Large intestine (tissue), 12 donors: ENCODE measurements at places on chromosomes 4 and X.

GRCh38 chr4:20078644-20079043 is 173.1 kb upstream of the SLIT2 start:
- no peak overlapping the region for H3K27ac ChIP-seq
- H3K4me1 ChIP-seq, result no peaks in the 10 kb centered on the region
- no peaks in the 10 kb centered on the region for H3K36me3 ChIP-seq
- no peak for DNase-seq
- no peak overlapping the region for H3K4me3 ChIP-seq
- no peaks in the 10 kb centered on the region for H3K27me3 ChIP-seq

GRCh38 chr4:150582146-150582872 is at the start of gene MAB21L2:
Gene MAB21L2 (plus strand): TSS chr4:150582151. CDS start chr4:150583030, 879 bp downstream.
- H3K4me3 ChIP-seq, result peak within 1 kb of the TSS; percentile 61
- peaks cover 18% of the 10 kb centered on the region for H3K36me3 ChIP-seq
- H3K27ac ChIP-seq, result peak within 1 kb of the TSS; percentile 79
- no peak for DNase-seq

DNA sequence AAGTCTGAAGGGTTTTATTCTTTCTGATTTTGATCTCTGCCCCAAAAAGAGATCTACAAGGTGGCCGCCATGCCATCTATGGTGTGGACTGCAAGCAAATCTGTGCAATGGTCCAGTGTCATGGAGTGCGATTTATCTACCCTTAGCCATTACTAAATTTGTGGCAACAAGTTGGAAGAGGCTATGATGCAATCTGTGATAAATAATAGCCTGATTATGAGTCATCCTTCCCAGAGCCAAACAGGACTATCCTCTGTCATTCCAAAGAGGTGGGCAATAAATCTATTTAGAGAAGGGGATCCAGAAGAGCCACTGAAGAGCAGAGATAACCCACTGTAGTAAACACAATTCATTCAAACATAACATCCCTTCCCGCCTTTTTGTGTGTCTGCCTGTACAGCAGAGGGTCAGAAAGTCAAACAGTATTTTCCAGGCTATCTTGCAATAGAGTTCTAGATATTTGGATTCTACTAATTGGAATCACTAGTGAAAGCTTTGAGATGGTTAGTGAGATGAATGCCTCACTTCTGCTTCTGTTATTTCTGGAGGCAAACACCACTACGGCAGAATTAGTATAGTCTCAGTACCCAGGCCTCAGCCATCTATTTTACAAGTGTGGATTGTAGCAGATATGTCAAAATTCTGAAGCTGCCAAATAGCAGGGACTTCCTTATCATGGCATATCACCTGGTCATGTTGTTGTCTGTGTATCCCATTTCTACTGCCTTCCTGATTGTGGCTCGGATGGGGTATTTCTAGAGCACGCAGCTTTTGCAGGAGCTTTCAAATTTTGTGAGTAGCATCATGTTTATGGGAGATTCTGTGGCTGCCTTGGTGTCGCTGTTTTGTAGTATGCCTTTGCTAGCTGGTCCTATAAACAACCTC is 192.0 kb downstream of the SMIM20 start:
- no peaks in the 10 kb centered on the region for H3K27me3 ChIP-seq
- H3K4me3 ChIP-seq, result no peak overlapping the region

- no peak overlapping the region for H3K27ac ChIP-seq
- H3K4me1 ChIP-seq, result no peaks in the 10 kb centered on the region
- DNase-seq, result no peak
- no peak overlapping the region for H3K4me3 ChIP-seq
- H3K36me3 ChIP-seq, result no peaks in the 10 kb centered on the region
These were observed 1516.4 kb upstream of the PABPC4L start for GRCh38 chr4:135718019-135718418.

GRCh38 chr4:161714931-161715330 is 448.9 kb downstream of the FSTL5 start:
- no peaks in the 10 kb centered on the region for H3K4me1 ChIP-seq
- H3K27ac ChIP-seq, result no peak overlapping the region
- no peak for DNase-seq
- H3K4me3 ChIP-seq, result no peak overlapping the region
- no peaks in the 10 kb centered on the region for H3K27me3 ChIP-seq

GRCh38 chr4:95044324-95044837 is 286.6 kb downstream of the BMPR1B start:
- no peak overlapping the region for H3K4me3 ChIP-seq
- H3K27me3 ChIP-seq, result no peaks in the 10 kb centered on the region
- H3K36me3 ChIP-seq, result no peaks in the 10 kb centered on the region
- no peak overlapping the region for H3K27ac ChIP-seq

- H3K4me1 ChIP-seq, result no peaks in the 10 kb centered on the region
- H3K4me3 ChIP-seq, result no peak overlapping the region
- no peaks in the 10 kb centered on the region for H3K36me3 ChIP-seq
- DNase-seq, result peak; percentile 10
- no peaks in the 10 kb centered on the region for H3K27me3 ChIP-seq
These were observed 99.5 kb downstream of the EFHC2 start for GRCh38 chrX:44244008-44244407.
